ENCODE measurements at places on chromosomes 12 and 14. TPM values are rescaled to one million over a fixed set of nuclear protein-coding genes. Genes with fewer than 3 reads are reported as not detected.

The TEX52 gene
- total RNA-seq, result not detected

The MYH6 gene
- total RNA-seq, result 0.09 TPM

The SLC7A8 gene
- 12.1 TPM for total RNA-seq

The RNASE9 gene
- total RNA-seq, result not detected

The STAC3 gene
- total RNA-seq, result 0.54 TPM

The FAM186B gene
- total RNA-seq, result 0.18 TPM

The TRIM9 gene
- 83.6 TPM for total RNA-seq

The ZFHX2 gene
- total RNA-seq, result 4.2 TPM

The DEPDC4 gene
- 2.8 TPM for total RNA-seq

The KRT4 gene
- not detected for total RNA-seq

The TBX5 gene
- total RNA-seq, result not detected

The LTB4R gene
- 3.5 TPM for total RNA-seq

The KCNC2 gene
- 20.2 TPM for total RNA-seq

The ABCD2 gene
- total RNA-seq, result 3.5 TPM

The C1QL4 gene
- total RNA-seq, result 2.7 TPM

The MDP1 gene
- total RNA-seq, result 13.1 TPM

The RFX4 gene
- 25.9 TPM for total RNA-seq

The AICDA gene
- not detected for total RNA-seq

The MYO1H gene
- total RNA-seq, result 0.09 TPM

The POTEM gene
- not detected for total RNA-seq

The LETMD1 gene
- 64.0 TPM for total RNA-seq

The NTS gene
- 1.2 TPM for total RNA-seq

The PTCSC3 gene
- not detected for total RNA-seq

The NGB gene
- 1.5 TPM for total RNA-seq

The B4GALNT1 gene
- total RNA-seq, result 36.3 TPM

The CPSF2 gene
- total RNA-seq, result 17.1 TPM

The KRT6C gene
- not detected for total RNA-seq

The ADGRD1 gene
- total RNA-seq, result 4.3 TPM

The NANOG gene
- 0.27 TPM for total RNA-seq

All from cerebellum (tissue), 4 donors.